ENCODE measurements at places on chromosomes 1 and 21. TPM values are rescaled to one million over a fixed set of nuclear protein-coding genes. Genes with fewer than 3 reads are reported as not detected.

ODR4 gene
- 10.0 TPM for total RNA-seq

KRTAP19-3 gene
- not detected for total RNA-seq

PROK1 gene
- not detected for total RNA-seq

CDK11B gene
- 32.7 TPM for total RNA-seq

SORT1 gene
- total RNA-seq, result 4.5 TPM

KCNQ4 gene
- 0.60 TPM for total RNA-seq

INKA2 gene
- total RNA-seq, result 2.4 TPM

PWP2 gene
- 18.6 TPM for total RNA-seq

IFI44 gene
- total RNA-seq, result 338 TPM

GRCh38 chr1:30451532-30452125 is 271.8 kb downstream of the MATN1 start:
- DNase-seq, result no peak
- no peaks in the 10 kb centered on the region for H3K4me1 ChIP-seq
- peaks cover under 1% of the 10 kb centered on the region for H3K27me3 ChIP-seq
- no peak overlapping the region for H3K4me3 ChIP-seq
- no peaks in the 10 kb centered on the region for H3K36me3 ChIP-seq

- no peak overlapping the region for H3K4me3 ChIP-seq
- H3K36me3 ChIP-seq, result no peaks in the 10 kb centered on the region
- H3K4me1 ChIP-seq, result no peaks in the 10 kb centered on the region
Observed at GRCh38 chr1:160910170-160910750, 25.3 kb upstream of the ITLN1 start.

DNA sequence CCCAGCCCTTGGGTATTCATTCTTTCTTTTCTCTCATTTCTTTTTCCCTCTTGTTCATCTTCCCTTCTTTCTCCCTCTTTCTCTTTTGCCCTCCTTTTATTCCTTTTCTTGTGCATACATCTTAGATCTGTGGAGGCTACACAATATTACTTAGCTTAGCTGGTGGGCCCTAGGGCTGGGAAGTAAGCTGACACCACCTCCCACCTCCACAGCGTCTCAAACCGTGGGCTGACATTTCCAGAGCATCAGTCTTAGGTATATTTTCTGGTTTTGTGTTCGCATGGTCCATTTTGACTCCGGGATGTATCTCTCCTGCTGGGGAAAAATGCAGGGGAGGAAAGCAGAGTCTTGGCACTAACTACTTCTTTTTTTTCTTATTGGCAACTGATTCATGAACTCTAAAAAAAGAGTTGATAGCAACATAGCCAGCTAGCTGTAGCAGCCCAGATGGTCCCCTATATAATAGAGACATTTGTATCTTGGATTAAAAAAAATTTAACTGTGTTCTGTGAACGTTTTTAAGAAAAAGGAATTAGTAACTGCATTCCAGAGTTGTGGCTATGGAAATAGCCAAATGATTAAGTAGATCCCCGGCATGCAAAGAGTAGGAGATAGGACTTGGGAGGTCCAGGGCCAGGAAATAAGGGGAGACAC is 15.5 kb downstream of the CNIH3 start:
- no peak overlapping the region for H3K27ac ChIP-seq
- peaks cover 2% of the 10 kb centered on the region for H3K4me1 ChIP-seq
- no peak for DNase-seq

- H3K4me3 ChIP-seq, result no peak overlapping the region
- H3K4me1 ChIP-seq, result no peaks in the 10 kb centered on the region
- no peaks in the 10 kb centered on the region for H3K27me3 ChIP-seq
- no peak overlapping the region for H3K27ac ChIP-seq
- no peaks in the 10 kb centered on the region for H3K36me3 ChIP-seq
Observed at GRCh38 chr1:4000811-4001251, 100.8 kb upstream of the C1orf174 start.

- peaks cover 3% of the 10 kb centered on the region for H3K36me3 ChIP-seq
- peak; percentile 40 for DNase-seq
- H3K27me3 ChIP-seq, result peaks cover 5% of the 10 kb centered on the region
- peak overlapping the region; percentile 86 for H3K27ac ChIP-seq
- peaks cover 34% of the 10 kb centered on the region for H3K4me1 ChIP-seq
Observed at GRCh38 chr1:108560189-108560873, 431 bp downstream of the EEIG2 start.

DNA sequence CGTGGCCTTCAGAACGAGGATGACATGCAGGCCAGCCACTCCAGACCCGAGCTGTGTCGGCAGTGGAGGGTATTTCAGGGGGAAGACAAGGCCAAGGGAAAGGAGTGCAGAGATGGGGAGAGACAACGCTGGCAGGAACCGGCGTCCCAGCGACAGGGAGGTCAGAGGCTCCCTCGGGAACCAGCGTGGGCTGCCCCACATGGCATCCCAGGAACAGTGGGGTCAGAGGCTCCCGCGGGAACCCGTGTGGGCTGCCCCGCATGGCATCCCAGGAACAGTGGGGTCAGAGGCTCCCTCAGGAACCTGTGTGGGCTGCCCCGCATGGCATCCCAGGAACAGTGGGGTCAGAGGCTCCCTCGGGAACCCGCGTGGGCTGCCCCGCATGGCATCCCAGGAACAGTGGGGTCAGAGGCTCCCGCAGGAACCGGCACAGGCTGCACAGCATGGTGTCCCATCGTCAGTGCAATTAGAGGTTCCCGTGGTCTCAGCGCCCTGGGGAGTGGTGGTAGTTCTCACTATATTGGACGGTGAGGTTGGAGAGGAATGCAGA is 43.0 kb downstream of the SLC19A1 start:
- no peak for DNase-seq
- H3K27me3 ChIP-seq, result no peaks in the 10 kb centered on the region
- peaks cover 7% of the 10 kb centered on the region for H3K4me1 ChIP-seq
- H3K36me3 ChIP-seq, result peaks cover 6% of the 10 kb centered on the region
- no peak overlapping the region for H3K27ac ChIP-seq

- no peak for DNase-seq
- H3K27me3 ChIP-seq, result peaks cover 5% of the 10 kb centered on the region
- no peak overlapping the region for H3K27ac ChIP-seq
- peaks cover 18% of the 10 kb centered on the region for H3K4me1 ChIP-seq
Observed at GRCh38 chr1:182035097-182035770, 26.3 kb downstream of the ZNF648 start.

- no peak overlapping the region for H3K4me3 ChIP-seq
- no peaks in the 10 kb centered on the region for H3K27me3 ChIP-seq
Observed at GRCh38 chr1:67719329-67720196, 34.6 kb downstream of the GADD45A start.

DNA sequence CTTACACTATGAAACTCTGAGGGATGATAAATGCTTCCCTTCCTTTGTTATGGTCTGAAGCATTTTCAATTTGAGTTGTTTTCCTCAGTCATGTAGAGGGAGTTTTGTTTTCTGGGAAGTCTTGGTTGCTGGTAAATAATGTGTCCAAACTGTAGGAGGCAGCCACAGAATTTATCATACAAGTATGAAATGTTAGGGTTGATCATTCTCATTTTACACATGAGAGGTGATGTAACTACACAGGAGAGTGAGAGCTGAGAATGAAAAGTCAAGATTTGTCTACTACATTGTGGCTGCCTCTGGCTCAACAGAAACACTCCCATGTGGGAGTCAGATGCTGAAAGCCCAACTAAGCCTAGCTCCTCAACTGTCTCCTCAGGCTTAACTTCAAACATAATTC is 182.5 kb upstream of the SGIP1 start:
- H3K27ac ChIP-seq, result peak overlapping the region; percentile 80
- H3K4me1 ChIP-seq, result peaks cover 93% of the 10 kb centered on the region
- no peaks in the 10 kb centered on the region for H3K27me3 ChIP-seq
- H3K36me3 ChIP-seq, result peaks cover 54% of the 10 kb centered on the region
- peak overlapping the region; percentile 49 for H3K4me3 ChIP-seq

DNA sequence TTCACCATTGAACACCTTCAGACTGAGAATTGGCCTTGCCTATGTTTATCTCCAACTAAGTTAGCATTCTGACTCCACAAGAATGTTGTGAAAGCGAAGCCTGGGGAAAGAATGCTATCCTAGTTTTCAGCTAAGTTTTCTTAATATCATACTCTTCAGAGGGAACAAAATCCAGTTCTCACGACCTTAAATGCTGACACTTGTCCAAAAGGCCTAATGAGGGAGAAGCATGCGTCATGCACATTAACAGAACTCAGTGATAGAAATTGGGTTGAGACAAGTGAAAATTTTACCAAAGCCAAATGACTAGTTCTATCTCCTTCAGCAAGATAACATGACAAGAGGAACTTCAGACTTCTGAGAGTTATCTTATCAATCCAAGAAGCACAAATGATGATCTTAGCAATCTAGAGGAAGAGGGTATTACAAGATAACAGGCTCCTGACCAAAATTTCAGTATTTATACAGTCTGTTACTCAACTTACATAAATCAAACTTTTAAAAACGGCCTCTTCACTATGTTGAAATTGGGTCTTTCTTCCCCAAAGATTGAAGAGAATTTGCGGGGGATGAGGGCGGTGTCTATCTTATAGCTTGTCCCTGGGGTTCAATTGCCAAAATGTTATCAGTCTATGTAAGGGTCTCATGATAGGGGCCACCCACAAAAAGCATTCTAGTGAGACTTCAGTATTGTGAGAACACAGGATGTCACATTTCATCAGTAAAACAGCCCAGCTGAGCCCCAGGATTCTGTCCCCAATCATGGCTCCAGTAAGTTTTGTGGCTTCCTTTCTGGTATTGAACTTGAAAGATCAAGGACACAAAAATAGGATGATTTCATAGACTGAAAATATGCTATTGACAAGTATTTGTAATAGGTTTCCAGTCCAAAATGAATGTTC is 26.5 kb upstream of the SLC45A3 start:
- peaks cover 17% of the 10 kb centered on the region for H3K4me1 ChIP-seq
- DNase-seq, result no peak
- H3K27ac ChIP-seq, result peak overlapping the region; percentile 31
- H3K27me3 ChIP-seq, result no peaks in the 10 kb centered on the region
- H3K4me3 ChIP-seq, result no peak overlapping the region

- DNase-seq, result no peak
- H3K27me3 ChIP-seq, result no peaks in the 10 kb centered on the region
- H3K4me3 ChIP-seq, result no peak overlapping the region
- peaks cover 57% of the 10 kb centered on the region for H3K36me3 ChIP-seq
- no peak overlapping the region for H3K27ac ChIP-seq
- H3K4me1 ChIP-seq, result no peaks in the 10 kb centered on the region
Observed at GRCh38 chr1:160217481-160218051, 12.4 kb downstream of the PEA15 start.
